ENCODE measurements at places on chromosomes 5 and 9. TPM values are rescaled to one million over a fixed set of nuclear protein-coding genes. Genes with fewer than 3 reads are reported as not detected.

The NDUFS4 gene
- total RNA-seq: 88.8 TPM

DNA sequence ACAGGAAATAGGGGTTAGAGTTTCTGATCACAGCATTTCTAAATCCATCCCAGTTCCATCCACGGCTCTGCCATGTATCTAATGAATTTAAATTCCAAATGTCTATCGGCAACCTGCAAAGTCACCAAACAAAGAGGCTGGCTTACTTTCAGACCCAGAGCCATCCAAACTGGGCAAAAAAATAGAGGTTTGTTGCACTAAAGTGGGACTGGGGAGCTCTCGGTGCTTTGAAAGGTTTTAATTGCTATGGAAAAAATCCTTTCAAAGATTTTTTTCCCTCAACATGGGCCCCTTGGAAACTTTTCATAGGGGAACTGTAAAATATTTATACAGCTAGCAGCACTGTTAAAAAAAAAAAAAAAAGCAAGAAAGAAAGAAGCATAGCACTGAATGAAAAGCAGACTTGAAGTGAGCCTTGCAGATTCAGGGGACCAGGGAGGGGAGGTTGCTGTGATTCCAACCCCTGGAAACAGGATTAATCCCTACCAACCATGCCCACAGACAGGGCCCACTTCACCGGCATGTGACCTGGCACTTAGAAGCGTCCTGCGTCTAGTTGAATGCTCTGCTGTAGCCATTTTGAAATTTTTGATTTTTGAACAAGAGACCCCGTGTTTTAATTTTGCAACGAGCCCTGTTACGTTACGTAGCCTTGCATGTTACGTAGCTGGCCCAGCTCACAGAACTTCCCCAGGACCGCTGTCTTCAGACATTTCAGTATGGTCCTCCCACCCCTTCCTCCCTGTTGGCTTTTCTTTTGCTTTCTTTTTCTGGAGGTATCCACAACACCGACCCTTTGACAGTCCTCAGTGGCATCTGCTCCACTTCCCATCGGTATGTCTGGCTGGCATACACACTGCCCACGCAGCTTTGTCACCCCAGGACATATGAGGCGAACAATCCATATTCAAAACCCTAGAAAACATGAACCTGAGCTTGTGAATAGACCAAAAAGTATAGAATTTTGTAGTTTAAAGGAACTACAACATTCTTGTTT is 105.3 kb upstream of the NFIB start:
- DNase-seq: no peak

The SOX30 gene
- 0.15 TPM for total RNA-seq

The PROB1 gene
- total RNA-seq: 7.3 TPM

The GDA gene
- total RNA-seq: 0.23 TPM

GRCh38 chr5:14440582-14441431 is 140.8 kb upstream of the OTULINL start:
- DNase-seq: no peak

DNA sequence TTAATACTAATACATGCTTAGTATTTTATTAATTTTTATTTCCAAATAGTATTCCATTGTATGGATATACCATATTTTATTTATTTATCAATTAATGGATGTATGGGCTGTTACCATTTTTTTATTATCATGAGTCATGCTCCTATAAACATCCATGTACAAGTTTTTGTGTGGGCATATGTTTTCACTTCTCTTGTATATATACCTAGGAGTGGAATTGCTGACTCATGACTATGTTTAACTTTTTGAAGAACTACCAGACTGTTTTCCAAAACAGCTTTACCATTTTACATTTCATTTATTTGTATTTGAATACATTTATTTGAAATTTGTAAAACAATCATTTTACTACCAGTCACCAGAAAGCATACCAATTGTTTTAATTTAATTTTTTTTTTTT is 14.1 kb upstream of the LRRC19 start:
- DNase-seq: no peak

The ANKDD1B gene
- total RNA-seq: 0.31 TPM

- no peak for DNase-seq
Measured at GRCh38 chr9:72454871-72455491, 66.4 kb upstream of the TMC1 start.

All from endothelial cell (in vitro differentiated cells).